ENCODE measurements at places on chromosomes 3 and 15.

DNA sequence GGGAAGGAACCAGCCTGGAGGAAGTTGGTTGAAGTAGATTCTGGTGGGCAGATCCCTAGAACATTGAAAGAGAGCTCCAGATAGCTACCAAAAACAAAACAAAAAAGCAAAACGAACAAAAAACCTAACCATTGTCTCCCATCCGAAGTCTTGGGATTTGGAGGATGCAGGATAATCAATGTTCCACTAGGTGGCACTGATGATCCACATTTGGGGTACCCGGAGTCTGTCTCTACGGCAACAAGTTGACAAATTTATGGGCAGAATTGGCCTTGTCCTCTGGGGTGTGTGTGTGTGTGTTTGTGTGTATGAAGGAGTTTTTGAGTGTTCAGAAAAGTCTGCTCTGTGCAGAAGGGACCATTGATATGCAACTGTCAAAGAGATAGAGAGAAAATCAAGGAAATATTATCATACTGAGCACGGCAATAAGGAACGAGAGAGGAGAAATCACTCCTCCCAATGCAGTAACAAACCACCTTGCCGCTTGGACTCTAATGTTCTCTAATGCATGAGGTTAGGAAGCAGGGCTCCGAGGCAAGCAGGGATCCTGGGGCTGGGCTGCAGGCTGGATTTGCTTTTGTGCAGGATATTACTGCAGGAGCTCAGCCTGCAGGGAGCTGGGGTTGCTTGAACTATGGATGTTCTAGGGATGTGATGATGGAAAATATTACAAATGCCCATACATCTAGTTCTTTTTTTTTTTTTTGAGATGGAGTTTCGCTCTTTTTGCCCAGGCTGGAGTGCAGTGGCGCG, 59.8 kb upstream of the KLHL25 start:
- DNase-seq = peak; percentile 23

GRCh38 chr3:128335621-128336296, 130.9 kb downstream of the DNAJB8 start:
- no peak for DNase-seq

DNA sequence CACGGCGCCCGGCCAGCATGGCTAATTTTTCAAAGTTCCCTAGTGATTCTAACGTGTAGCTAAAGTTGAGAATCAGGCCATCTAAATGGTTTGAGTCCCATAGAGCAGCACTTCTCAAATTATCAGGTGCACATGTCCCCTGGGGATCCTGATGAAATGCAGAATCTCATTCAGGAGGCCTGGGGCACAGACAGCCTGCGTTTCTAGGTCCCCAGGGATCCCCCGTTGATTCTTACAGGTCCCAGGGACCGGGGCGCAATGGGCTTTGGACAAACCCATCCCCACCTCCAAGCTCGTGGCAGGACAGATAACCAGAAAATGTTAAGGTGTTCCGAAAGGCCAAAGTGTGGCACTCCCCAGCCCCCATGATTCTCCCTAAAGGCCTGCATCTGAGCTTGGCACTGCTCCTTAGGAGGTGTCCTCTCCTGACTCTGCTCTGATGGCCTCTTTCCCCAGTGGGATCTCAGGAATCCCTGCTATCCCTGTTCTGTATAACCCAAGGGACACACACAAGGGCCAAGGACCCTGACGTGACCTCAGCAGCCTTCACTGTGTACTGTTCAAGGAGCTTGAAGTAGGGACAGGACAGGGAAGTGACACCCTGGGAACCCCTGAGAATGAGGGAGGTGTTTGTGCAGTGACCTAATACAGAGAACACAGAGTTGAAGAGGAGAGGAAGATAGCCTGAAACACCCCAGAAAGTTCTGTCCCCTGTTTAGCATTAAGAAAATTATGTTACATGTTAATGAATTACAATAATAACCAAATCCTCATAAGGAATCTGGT, 8.0 kb downstream of the LRRK1 start:
- no peak for DNase-seq

GRCh38 chr15:79004336-79004735, 59.5 kb upstream of the CTSH start:
- DNase-seq = peak; percentile 71

DNA sequence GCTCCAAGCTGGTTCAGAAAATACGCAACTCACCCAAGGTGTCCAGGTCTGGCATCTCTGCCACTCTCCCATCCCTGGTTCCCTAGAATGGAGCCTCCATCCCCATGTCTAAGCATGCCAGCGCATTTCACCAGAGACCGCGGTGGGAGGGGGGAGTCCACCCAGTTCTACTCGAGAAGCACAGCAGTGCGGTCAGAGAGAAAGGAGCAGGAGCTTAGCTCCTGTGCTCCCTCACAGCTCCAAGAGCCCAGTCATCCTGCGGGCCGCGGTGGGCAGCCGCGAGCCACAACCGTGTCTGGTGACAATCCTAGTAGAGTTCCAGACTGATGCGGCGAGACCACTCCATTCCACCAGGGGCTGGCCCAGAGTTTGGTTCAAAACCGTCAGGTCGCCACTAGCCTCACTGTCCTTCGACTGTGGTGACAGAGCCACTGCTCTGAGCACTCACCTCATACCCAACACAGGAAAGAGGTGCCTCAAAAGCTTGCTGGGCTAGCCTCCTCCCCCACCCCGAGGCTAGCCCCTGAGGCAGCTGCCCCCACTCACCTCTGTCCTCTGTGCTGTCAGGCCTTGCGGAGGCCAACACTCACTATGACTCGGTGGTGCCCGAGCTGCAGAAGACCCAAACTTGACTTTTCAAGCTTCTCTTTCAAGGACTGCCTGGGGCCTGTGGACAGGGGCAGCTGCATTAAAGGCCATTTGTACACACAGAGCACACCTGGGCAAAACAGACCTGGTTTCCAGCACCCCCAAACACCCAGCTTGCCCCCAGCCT, 185.4 kb downstream of the XXYLT1 start:
- DNase-seq = no peak

DNA sequence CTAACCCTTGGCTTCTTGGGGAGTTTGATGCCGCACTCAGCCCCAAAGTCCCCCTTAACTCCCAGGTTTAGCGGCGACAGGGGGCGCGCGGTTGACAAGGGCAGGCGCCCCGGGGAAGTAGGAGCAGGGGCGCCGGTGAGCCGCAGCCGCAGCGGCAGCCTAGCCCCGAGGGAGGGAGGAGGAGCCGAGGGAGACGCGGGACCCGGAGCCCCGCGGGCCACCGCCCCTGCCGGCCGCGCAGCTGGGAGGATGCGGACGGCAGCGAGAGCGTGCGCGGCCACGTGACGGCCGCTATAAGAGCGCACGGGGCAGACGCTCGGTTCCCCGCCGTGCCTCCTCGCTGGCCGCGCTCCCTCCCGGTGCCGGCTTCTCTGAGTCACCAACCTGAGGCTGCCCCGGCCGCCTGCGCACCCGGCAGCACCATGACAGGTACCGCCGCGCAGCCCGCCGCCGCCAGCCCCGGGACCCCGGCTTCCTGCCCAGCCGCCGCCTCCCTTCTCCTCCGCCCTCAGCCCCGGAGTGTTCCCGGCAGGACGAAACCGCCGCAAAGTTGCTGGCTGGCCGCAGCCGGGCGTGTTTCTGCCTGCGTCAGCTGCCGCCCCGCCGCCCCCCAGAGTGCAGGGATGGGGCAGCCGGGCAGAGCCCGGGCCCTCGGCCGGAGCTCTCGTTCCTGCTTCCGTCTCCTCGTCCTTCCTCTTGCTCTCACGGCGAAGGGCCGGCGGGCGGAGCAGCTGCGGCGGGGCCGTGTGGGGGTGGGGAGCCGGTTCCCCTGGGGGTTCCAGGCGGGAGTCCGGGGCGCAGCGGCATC, at the start of gene GYG1:
Gene GYG1, plus strand, starts transcription at position 322 of the 808 bp plus-strand sequence. Its CDS starts 101 bp downstream, at position 423.
- peak; percentile 89 for DNase-seq

DNA sequence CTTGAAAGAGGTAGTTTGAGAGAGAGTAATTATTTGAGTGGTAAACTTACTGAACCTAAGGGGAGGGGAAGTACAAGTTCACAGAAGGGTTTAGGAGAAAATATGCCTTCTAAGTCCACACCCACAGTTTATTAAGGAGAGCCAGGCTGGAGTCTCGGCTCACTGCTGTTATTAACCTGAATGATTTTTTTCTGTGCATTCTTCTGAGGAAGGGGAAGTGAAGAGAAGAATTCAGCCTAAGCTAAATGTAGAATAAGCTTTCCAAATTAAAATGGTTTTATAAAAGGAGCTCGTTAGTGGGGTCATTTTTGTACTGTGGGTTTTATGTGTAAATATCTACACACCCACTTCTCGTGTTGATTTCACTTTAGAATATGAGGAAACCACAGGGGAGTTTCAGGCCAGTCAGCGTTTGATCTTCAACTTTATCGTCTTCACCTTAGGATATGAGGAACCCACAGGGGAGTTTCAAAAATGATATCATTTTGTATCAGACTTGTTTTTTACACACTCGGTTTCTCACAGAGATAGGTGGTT, 1.5 kb downstream of the WHAMM start:
- no peak for DNase-seq
